Stimulated activated CD4-positive, alpha-beta T cell treated with anti-CD3 and anti-CD28 coated beads, Interleukin-2, amount 100 ng/mL, for 24 hours (primary cell): ENCODE measurements at places on chromosomes 3 and 15.

GRCh38 chr15:71051539-71051938, 63.7 kb upstream of the THSD4 start:
- DNase-seq: no peak

DNA sequence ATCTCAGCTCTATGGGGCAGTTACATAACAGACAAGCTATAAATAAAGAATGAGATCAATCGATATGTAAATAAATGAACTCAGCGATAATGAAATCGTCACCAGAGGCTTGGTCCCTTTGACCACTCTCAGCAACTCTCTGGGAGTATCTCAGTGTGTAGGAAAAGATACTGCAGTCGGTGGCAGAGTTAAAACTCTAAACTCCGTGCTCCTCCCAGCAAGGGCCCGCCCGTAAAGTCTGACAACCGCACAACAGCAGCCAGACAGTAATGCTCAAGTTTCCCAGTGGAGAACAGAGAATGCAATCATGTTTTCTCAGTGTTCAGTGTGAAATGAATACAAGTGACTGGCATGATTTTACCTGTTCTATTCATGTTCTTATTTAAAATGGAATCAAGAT, 28.3 kb upstream of the IGF1R start:
- no peak for DNase-seq

GRCh38 chr3:182242489-182242942, 530.8 kb downstream of the SOX2 start:
- no peak for DNase-seq

DNA sequence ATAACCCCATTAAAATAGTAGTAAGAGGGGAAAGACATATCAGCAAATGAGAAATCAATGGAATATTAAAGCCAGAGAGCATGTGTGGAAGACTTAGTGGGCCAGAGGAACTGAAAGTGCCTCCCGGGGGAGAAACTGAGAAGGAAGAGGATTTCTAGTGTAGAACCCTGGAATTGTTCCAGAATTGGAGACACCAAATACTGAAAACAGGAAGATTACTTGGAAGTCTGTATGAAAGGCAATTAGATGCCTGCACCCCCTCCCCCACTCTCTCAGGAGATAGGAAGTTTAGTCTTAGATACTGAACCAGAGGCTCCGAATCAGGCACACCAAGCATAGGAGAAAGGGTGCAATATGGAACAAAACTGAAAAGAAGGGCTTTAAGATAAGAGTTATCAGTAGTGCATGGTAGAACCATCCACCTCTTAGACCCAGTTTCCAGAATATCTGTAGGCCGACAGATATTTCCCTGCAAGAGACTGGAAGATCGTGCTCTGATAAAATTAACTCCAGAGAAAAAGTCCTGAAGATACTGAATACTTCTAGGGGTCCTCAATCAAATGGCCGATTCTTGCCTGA, 32.4 kb downstream of the KLHL18 start:
- DNase-seq: no peak

- DNase-seq: no peak
Observed at GRCh38 chr3:35739181-35739809, 100.0 kb downstream of the ARPP21 start.

- DNase-seq: no peak
Observed at GRCh38 chr3:47433796-47434195, 41.9 kb downstream of the SCAP start.

- DNase-seq: no peak
Observed at GRCh38 chr15:91478717-91479191, 374.8 kb upstream of the SLCO3A1 start.

GRCh38 chr3:78390221-78390620, 1350.3 kb downstream of the ROBO2 start:
- DNase-seq: no peak

- DNase-seq: no peak
Observed at GRCh38 chr3:70856414-70857162, 544.1 kb upstream of the MDFIC2 start.

DNA sequence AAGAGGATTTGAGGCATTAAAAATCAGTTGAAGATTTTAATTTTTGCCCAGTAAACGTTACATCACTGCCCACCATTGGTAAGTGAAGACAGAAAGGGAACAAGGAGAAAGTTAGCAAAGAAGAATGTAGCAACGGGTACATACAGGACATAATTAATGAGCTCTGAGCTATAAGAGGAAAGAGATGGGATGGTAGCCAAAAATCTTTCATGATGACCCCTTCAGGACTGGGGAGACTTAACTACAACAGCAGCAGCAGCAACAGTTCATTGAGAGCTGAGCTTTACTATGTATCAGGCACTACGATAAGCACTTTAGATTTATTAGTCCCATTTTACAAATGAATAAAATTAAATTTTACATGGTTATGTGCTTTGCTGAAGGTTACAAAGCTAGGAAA, 18.4 kb downstream of the EMC4 start:
- no peak for DNase-seq

- no peak for DNase-seq
Observed at GRCh38 chr3:30692498-30693130, 86.2 kb downstream of the TGFBR2 start.

- DNase-seq: peak; percentile 65
Observed at GRCh38 chr15:71443538-71443937, 328.3 kb downstream of the THSD4 start.

GRCh38 chr3:186708983-186709679, 8.0 kb upstream of the KNG1 start:
- no peak for DNase-seq

GRCh38 chr3:108006077-108006771, 84.6 kb downstream of the CD47 start:
- DNase-seq: no peak

DNA sequence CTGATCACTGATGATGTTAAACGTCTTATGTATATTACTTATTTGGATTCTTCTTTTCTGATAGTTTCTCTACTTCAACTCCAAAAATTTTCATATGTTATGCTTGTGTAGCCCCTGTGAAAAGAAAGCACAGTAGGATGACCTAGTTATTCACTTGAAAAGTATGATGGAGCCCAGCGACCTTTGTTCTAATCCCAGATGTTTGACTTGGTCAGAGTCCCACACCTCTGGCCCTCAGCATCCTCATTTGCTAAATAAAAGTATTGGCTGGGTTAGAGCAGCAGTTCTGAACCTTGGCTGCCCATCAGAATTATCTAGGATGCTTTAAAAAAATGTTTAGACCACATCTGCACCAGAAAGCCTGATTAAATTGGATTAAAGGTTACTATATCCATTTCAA, 173.7 kb downstream of the ATG7 start:
- no peak for DNase-seq

DNA sequence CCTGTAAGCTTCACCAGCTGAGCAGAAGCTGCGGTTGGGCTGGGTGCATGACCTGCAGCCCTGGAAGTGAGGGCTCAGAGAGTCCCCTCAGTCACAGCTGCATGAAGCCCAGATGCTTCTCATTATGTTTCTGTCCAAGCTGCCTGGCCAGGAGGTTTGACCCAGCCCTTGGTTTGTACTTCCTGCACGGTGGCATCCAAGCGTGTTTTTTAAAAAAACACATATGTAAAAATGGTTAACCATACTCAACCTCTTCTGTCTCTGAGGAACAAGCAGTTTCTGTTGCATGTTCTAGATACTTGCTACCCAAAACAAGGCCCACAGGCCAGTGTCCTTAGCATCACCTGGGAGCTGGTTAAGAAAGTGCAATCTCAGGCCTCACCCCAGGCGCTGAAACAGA, 76.0 kb upstream of the ATP10A start:
- no peak for DNase-seq

DNA sequence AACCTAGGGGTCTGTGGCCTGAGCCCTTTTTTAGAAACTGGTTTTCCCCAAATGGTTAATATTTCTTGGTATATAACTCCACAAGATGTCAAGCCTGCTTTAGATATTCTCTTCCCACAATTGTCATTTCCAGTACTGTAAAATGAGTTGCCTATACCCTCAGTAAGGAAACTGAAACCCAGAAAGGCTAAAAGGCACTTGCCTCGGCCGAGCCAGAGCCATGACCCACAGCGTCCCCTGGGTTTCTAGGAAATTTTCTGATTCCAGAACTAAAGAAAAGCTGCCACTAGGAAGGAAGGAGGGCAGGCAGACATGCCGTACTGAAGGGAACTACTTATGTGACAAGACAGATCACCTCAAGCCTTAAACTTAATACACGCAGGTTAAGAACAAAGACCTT, 59.1 kb downstream of the ATP8B4 start:
- no peak for DNase-seq

DNA sequence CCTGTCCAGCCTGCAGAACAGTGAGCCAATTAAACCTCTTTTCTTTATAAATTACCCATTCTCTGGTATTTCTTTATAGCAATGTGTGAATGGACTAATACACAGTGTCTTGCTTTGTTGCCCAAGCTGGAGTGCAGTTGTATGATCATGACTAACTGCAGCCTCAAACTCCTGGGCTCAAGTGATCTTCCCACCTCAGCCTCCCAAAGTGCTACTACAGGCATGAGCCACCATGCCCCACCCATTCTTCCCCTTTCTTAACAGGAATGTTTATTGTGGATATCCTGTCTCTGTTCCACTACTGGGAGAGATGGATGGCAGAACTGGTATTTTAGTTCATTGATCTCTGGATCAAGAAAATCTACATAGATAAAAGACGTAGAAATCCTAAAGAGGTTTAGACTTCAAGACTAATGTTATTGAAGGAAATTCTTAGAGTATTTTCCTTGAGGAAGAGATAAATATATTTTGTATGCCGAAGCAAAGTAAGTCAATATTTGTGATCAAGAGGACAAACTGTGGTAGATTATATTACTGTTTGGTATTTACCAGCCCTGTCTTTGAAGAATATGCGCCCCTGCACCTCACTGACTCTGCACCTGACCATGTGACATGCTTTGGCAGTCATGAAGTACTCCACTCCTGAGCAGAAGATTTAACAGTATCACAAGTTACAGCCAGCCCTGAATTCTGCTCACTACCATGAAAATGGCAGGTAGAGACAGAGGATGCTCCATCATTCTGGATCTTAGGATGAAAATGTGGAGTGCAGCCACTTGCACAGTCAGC, 42.9 kb downstream of the UACA start:
- DNase-seq: no peak

DNA sequence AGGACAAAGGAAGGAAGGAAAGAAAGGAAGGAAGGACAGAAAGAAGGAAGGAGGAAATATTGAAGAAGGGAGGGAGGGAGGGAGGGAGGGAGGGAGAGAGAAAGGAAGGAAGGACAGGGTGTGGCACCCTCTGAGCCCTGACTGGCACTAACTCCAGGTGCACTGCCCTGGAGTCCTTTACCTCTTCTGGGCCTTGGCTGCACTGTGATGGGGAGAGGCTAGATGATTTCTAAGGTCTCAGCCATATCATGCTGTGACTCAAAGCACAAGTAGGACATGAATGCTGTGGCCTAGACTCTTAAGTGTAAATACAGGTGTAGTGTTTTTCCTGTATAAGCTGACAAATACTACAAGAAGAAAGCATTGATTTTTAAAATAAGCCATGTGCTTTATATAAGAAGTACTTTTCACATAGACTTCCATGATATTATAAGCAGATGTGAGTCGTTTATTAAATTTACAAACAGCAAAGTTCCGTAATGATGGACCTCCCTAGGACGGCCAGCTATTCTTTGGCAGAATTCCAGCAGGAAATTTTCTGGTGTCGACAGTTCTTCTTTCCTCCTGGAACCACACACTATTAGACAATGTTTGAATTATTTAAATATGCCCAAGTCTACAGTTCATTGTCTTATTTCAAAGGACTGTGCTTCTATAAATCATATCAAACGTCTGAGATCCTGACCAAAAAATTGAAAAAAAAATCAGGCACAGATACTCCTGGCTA, 213.8 kb upstream of the C2CD4B start:
- DNase-seq: no peak

- no peak for DNase-seq
Observed at GRCh38 chr15:74278207-74278606, 42.1 kb downstream of the CCDC33 start.

DNA sequence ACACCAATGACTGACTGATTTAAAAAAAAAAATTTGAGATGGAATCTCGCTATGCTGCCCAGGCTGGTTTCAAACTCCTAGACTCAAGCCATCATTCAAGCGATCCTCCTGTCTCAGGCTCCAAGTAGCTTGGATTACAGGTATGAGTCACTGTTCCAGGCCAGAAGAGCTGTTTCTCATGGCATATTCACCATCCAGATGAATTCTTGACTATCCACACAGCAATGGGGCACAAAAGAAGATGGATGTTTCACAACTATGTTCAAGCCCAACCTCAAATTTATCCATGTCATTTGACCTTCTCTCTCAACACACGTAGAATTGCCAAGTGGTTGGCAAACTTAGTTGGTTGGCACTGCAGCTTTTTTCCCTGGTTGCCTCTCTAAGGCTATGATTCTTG, 40.6 kb downstream of the PRICKLE2 start:
- DNase-seq: no peak

DNA sequence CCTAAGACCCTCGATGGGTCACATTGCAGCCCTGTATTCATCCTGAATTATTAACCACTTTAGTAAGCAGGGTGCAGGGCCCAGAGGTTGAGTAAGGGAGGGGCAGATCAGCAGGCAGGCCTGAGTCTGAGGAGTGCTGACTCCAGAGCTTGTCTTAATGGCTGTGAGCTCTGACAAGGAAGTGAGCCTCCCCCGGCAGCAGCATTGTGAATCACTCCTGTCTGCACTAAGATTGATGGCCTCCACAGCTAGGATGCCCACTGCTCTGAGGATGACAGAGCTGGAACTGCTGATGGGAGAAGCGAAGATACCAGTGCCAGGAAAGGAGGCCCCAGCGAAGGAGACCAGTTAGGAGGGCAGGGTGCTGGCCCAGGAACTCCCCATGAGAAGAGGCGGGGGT, 46.5 kb upstream of the CCDC174 start:
- DNase-seq: no peak

DNA sequence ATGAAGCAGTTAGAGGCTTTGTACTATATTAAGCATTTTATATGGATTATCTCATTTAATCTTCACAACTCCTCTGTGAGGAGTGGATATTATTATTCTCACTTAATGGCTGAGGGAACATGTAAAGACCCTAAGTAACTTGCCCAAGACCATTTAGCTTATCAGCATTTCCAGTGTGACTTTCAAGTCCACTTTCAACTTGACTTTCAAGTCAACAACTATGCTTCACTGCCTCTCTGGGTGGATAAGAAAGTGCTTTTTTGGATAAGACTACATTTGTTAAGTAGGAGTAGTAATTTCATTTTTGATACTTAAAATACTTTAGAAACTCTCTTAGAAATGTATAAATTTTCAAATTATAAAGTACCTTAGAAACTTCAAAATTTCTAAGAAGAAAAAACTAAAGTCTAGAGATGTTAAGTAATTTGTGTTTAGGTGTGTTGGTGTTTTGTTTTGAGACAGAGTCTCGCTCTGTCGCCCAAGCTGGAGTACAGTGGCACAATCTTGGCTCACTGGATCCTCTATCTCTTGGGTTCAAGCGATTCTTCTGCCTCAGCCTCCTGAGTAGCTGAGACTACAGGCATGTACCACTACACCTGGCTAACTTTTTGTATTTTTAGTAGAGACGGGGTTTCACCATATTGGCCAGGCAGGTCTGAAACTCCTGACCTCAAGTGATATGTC, 71.8 kb downstream of the MINDY2 start:
- DNase-seq: no peak

GRCh38 chr3:184583578-184584451, 22.2 kb downstream of the EPHB3 start:
- no peak for DNase-seq
